Stimulated activated CD8-positive, alpha-beta memory T cell treated with anti-CD3 and anti-CD28 coated beads, Interleukin-15, amount 100 ng/mL, for 24 hours (primary cell): ENCODE measurements at places on chromosomes 7 and 10.

GRCh38 chr10:46240684-46241565 is 45.9 kb upstream of the ANTXRL start:
- no peak for DNase-seq

DNA sequence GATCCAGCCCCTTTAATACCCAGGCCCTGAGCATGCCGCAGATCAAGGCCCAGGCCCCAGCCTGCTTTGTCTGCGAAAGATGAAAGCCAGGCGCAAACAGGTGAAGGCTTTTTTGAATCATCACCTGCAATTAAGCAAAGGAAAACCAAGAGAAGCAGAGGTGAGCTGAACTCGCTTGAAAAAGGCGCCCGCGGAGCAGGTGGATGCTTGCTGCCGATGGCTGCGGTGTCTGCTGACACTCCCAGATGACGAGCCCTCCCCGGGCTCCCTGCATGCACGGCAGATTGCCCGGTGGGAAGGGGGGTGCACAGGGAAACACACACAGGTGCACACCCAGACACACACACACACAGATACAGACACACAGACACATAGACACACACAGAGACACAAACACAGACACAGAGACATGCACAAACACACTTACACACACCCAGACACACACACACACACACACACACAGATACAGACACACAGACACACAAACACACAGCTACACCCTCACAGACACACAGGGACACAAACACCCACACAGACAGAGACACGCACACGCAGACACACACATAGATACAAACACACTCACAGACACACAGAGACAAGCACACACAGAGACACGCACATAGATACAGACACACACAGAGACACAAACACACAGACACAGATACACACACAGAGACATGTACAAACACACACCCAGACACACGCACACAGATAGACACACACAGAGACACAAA is 142.6 kb upstream of the RNF32 start:
- no peak for DNase-seq

- no peak for DNase-seq
Observed at GRCh38 chr10:49309691-49310411, 10.9 kb downstream of the C10orf71 start.

DNA sequence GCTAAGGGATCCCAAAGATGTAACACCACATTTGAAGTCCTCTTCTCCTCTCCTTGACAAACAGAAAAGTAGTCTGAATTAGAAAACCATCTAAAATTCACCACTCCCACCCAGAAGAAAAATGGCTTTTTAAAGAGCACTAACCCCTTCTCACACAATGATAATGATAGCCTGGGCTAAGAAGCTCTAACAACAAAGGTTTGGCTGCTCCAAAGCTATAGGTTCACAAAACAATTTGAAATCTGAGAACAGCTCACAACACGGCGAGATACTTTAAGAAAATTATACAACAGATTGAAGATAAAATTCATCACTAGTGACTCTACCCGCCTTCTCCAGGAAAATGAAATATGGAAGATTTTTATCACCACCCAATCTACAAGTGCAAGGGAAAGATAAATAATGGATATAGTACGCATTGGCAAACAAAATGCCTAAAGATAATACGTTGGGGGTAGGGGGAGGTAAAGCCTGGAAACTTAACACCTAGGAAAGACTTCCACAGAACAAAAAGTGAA is 7.4 kb downstream of the ITGB1 start:
- DNase-seq = no peak

GRCh38 chr10:51002469-51002868 is 71.8 kb upstream of the PRKG1 start:
- no peak for DNase-seq

- DNase-seq = no peak
Observed at GRCh38 chr10:132869621-132870020, 72.7 kb downstream of the CFAP46 start.

GRCh38 chr7:142866361-142867096 is 11.7 kb downstream of the EPHB6 start:
- no peak for DNase-seq

- no peak for DNase-seq
Observed at GRCh38 chr7:29502133-29502532, 61.5 kb upstream of the PRR15 start.

DNA sequence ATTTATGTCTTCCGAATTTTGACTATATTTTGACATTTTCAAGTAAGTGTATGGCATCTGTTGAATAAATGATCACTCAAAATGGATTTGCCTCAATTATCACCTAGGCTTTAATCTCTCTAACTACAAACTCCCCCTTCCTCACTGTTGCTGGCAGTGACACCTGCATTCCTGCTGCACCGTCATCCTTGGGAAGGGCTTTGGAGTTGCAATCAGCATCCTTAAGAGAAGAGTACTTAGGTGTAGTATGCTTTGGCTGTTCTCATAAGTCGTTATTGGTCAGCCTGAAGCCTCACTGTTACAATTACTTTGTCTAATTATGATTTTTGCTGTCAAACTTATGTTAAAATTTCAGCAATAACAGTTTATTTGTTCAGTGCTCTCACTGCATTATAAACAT is 415.0 kb downstream of the NRG3 start:
- no peak for DNase-seq

GRCh38 chr7:74480861-74481417 is 27.2 kb downstream of the GTF2IRD1 start:
- no peak for DNase-seq

DNA sequence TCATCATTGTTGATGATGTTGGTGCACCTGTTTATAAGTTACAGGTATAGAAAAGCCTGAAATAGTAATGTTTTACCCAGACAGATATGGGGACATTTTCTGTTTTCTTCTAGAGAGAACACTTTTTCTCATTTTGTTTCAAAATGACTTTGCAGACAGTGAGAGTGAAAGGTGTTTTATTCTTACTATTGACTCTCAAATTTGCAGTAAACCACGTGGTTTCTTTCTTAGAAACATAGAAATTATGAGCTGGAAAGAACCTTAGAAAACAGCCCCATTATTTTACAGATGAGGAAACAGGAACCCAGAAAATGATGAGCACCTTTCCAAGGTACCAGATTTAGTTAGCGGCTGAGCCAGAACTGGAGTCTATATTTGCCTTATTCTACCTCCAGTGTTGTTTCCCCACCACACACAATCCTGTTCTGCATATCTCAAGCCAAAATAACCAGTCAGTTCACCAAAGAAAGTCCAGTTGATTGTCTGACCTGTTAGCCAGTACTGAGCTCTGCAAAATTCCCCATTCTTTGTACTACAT is 138.9 kb upstream of the AHR start:
- no peak for DNase-seq

GRCh38 chr10:33410096-33410859 is 75.8 kb upstream of the NRP1 start:
- DNase-seq = no peak

GRCh38 chr10:117047947-117048346 is 43.0 kb upstream of the SHTN1 start:
- no peak for DNase-seq

DNA sequence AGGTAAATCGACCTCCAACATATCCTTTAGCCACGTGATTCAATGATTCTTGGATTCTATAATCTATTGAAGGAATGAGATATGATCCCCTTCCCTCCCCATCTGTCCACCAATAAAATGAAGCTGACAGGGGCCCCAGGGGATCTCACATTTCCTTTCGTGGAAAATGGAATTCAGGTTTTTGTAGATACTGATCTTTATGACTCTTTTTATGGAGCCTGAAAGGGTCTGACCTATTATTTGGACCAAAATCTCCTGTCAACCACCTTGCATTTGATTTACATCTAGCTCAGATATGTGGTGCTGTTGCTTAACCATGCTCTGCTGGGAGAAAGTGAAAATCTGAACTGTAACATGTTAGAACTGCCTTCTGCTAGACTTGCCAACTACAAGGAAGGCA is 234.0 kb upstream of the CXCL12 start:
- DNase-seq = no peak

- DNase-seq = no peak
Observed at GRCh38 chr7:1638215-1638661, 31.8 kb upstream of the ELFN1 start.

- DNase-seq = no peak
Observed at GRCh38 chr7:129187681-129188371, 607 bp upstream of the SMO start.

DNA sequence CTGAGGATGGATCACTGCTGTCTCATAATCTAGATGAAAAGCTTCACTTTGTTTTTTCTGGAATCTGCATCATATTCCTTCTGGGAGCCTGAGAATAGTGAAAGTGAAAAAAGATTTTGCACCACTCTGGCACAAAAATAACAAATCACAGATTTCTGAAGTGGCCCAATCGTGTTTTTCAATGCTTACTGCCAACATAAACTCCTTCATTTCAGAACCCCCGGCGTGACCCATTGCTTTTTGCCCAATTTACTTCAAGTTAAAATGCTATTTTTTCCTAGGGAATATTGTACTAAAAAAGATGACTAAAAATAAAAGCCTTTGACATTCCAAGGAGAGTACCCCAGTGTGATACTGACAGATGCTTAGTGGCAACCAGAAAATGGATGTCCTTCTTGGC is 53.7 kb upstream of the ANK3 start:
- DNase-seq = no peak

GRCh38 chr7:132685277-132685676 is 109.0 kb upstream of the PLXNA4 start:
- no peak for DNase-seq

DNA sequence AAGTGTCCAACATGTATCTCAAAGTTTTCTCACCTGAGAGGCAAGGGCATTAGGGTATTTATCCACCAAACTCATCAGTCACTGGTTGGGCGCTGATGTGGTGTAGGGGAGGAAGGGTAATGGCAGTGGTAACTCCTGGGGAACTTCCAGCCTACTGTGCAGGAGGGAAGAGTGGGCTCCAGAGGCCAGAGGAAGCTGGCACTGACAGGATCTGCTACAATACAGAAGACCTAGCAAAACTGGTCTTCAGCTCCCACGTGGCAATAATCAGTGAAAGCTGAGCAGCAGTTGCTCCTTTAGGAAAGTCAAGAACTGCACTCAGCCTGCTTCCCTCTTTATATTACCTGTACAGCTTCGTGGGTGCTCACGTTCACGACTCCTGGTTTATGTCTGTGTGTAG is 17.2 kb upstream of the CAMK2G start:
- DNase-seq = no peak

DNA sequence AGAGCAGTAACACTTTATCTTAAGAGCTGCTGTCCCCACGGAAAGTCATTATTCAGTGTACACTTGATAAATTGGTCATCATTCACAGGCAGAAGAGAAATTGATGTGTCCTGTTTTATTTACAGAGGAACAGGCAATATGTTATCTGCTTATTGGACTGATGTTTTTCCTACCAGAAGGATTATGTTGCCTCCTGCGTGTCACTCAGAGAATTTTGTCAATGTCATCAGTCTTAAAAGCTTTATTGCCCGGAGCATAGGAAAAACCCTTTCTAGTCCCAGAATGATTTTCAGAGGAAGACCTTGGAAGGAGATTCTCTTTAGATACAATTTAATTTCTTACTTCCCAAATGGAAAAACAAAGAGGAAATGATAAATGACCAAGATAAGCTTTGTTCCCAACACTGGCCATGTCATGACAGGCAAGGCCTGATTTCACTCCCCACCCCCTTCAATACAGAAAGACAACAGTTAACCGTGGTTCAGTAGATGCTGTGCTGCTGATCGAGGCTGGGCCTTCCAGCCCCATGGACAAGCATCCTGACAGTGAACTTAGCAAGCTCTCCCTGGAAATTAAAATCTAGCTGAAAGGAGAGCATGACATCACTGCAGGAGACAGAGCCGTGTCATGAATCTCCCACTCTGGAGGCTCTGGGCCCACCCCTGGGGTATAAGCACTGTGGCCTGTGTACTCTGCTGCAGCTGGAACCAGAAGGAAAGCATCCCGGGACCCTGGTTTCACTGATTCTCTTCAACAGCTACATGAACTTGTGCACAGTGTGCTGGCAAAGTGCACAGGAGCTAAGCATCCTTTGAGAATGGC is 118.8 kb upstream of the LYZL2 start:
- no peak for DNase-seq

- DNase-seq = no peak
Observed at GRCh38 chr10:109343293-109343692, 580.0 kb downstream of the XPNPEP1 start.

- no peak for DNase-seq
Observed at GRCh38 chr10:30048768-30049517, 10.4 kb downstream of the JCAD start.

DNA sequence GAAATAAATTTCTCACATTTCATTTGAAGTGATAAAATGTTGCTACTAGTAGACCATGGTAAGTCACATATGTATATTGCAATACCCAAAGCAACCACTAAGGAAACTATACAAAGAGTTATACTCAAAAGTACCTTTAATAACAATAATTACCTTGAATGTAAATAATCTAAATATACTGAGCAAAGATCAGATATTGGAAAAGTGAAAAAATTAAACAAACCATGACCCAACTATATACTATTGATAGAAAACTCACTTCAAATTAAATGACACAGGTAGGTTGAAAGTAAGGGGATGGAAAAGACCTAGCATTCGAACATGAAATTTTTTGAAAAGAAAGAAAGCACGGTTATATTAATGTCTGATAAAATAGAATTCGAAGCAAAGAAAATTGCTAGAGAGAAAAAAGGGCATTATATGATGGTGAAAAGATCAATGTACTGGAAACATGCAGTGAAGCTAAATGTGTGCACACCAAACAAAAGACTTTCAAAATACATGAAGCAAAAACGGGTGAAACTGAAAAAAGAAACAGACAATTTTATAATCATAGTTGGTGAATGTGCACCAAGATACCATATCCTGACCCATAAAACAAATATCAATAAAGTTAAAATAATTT is 29.1 kb downstream of the TFPI2 start:
- no peak for DNase-seq

GRCh38 chr7:151008511-151009323 is 15.6 kb downstream of the ATG9B start:
- peak; percentile 81 for DNase-seq

- DNase-seq = no peak
Observed at GRCh38 chr7:123771256-123771655, 22.5 kb upstream of the WASL start.

- DNase-seq = no peak
Observed at GRCh38 chr10:64537928-64538327, 1016.7 kb downstream of the REEP3 start.

- no peak for DNase-seq
Observed at GRCh38 chr7:98394377-98394836, 6.5 kb downstream of the BAIAP2L1 start.

DNA sequence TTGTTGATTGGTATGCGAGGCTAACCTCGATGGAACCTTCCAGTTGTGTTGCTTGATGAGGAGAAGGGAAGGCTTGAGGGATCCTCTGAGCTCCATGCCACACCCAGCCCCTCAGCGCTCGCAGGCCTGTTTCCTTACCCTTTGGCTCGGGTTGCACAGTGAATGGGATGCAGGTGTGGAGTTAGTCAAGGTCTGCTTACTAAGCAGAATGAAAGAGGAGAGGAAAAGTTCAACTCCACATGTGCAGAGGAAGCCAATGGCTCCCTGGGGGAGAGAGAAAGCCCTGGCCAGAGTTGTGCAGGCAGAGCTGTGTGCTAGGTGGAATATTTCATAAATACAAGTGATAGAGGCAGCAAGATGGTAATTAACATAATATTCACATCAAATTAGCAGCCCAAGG is 85.5 kb downstream of the JCAD start:
- DNase-seq = no peak

- no peak for DNase-seq
Observed at GRCh38 chr7:24858108-24858977, 101.1 kb upstream of the GSDME start.
